Progenitor cell of endocrine pancreas (in vitro differentiated cells): ENCODE measurements at places on chromosomes 3 and 15. TPM values are rescaled to one million over a fixed set of nuclear protein-coding genes. Genes with fewer than 3 reads are reported as not detected.
A peak's percentile ranks its signal among the peaks of the same experiment; 100 is the strongest.

DNA sequence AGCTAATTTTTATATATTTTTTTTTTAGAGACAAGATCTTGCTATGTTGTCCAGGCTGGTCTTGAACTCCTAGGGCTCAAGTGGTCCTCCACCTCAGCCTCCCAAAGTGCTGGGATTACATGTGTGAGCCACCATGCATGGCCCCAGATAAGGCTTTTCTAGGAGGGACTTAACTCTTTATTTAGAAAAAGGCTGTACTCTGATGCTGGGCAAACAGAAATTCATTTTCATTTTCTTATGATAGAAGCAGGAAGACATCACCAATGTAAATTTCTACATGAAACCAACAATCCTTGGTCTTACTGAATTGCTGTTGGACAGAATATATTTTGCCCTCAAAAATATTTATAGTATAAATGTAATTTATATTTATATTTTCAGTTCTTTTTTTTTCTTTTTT is 9.6 kb downstream of the NIPA1 start:
- H3K27ac ChIP-seq, result no peak overlapping the region
- DNase-seq, result no peak
- no peak overlapping the region for H3K4me3 ChIP-seq
- H3K4me1 ChIP-seq, result no peaks in the 10 kb centered on the region
- H3K27me3 ChIP-seq, result no peaks in the 10 kb centered on the region
- H3K36me3 ChIP-seq, result no peaks in the 10 kb centered on the region

GRCh38 chr15:73697033-73697467 is 12.9 kb downstream of the CD276 start:
- peaks cover 21% of the 10 kb centered on the region for H3K4me1 ChIP-seq
- no peaks in the 10 kb centered on the region for H3K27me3 ChIP-seq
- H3K27ac ChIP-seq, result peak overlapping the region; percentile 84
- no peak for DNase-seq

DNA sequence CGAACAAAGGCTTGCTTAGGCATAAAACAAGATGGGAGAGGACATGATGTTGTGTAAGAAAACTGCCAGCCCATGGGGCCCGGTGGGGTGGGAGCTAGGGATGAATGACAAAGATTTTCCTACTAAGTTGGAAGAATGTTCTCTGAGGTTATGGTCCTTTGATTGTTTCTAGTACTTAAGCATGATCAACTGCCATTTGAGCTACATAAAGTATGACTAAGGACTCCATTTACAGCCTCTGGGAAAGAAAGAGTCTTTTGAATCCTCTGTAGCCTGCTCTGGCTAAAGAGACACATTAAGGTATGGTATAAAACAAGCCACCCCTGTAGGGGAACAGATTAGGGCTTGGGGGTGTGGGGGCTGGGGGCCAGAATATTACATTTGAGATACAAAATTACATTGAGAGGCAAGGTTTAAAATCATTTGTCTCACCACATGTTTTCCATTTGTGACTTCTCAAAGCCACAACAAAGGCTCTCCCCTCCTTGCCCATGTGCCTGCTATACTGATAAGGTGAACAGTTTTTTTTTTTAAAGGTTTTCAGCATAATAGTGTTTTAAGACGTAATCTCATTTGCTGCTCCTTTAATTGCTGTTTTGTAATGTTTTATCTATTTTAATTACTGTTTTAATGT is 323.4 kb downstream of the CHST2 start:
- no peak for DNase-seq
- H3K27ac ChIP-seq, result no peak overlapping the region
- peaks cover 3% of the 10 kb centered on the region for H3K27me3 ChIP-seq
- no peaks in the 10 kb centered on the region for H3K36me3 ChIP-seq
- no peak overlapping the region for H3K4me3 ChIP-seq

- no peak for DNase-seq
- H3K27me3 ChIP-seq, result peaks cover 59% of the 10 kb centered on the region
- no peak overlapping the region for H3K27ac ChIP-seq
- H3K4me3 ChIP-seq, result no peak overlapping the region
- no peaks in the 10 kb centered on the region for H3K4me1 ChIP-seq
- no peaks in the 10 kb centered on the region for H3K36me3 ChIP-seq
Measured at GRCh38 chr3:127450331-127450730, 140.2 kb downstream of the TPRA1 start.

DNA sequence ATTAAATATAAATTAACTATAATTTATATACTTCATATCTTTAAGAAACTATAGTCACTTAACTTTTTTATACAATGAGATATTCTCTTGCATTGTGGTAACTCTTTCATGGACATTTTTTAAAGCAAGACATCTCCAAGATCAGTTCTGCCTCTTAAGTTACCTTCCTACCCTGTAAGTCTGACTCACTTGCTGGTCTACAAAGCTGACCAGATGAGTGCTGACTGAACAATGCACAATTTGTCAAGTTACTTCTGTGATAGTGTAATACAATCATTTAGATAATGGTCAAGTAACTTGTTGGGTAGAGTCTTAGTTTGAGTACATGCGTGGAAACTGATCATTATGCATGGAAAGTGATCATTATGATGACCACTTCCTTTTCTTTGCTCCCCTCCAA is 145.9 kb downstream of the MEIS2 start:
- no peaks in the 10 kb centered on the region for H3K27me3 ChIP-seq
- DNase-seq, result no peak
- no peak overlapping the region for H3K27ac ChIP-seq
- peaks cover 42% of the 10 kb centered on the region for H3K4me1 ChIP-seq
- no peak overlapping the region for H3K4me3 ChIP-seq

GRCh38 chr3:20324664-20325478 is 138.9 kb upstream of the SGO1 start:
- no peak overlapping the region for H3K4me3 ChIP-seq
- no peak overlapping the region for H3K27ac ChIP-seq
- no peaks in the 10 kb centered on the region for H3K36me3 ChIP-seq
- no peaks in the 10 kb centered on the region for H3K27me3 ChIP-seq
- H3K4me1 ChIP-seq, result peaks cover 8% of the 10 kb centered on the region

The MUC20 gene
- 4.5 and 5.0 TPM in 2 replicates for total RNA-seq

The PCYT1A gene
- total RNA-seq, result 33.9 and 42.9 TPM in 2 replicates
